ENCODE measurements at places on chromosomes 7 and 10. TPM values are rescaled to one million over a fixed set of nuclear protein-coding genes. Genes with fewer than 3 reads are reported as not detected.

DENND2A gene
- 0.42 TPM for total RNA-seq

GTPBP10 gene
- 12.0 TPM for total RNA-seq

UBTD1 gene
- 34.4 TPM for total RNA-seq

ACTR1A gene
- 138 TPM for total RNA-seq

LRRD1 gene
- not detected for total RNA-seq

TAS2R5 gene
- 0.79 TPM for total RNA-seq

IL15RA gene
- total RNA-seq: 2.6 TPM

CTTNBP2 gene
- 2.5 TPM for total RNA-seq

PLEKHA8 gene
- total RNA-seq: 8.3 TPM

TFPI2 gene
- total RNA-seq: 98.0 TPM

All from airway epithelial cell (primary cell).